ENCODE measurements at places on chromosomes 5 and 9.

GRCh38 chr9:72396247-72397091 lies 31.5 kb upstream of the ZFAND5 start:
- DNase-seq = no peak

GRCh38 chr5:38613992-38614836 lies 57.8 kb upstream of the LIFR start:
- DNase-seq = no peak

- no peak for DNase-seq
These were observed 706.6 kb downstream of the EFNA5 start for GRCh38 chr5:106964132-106964531.

DNA sequence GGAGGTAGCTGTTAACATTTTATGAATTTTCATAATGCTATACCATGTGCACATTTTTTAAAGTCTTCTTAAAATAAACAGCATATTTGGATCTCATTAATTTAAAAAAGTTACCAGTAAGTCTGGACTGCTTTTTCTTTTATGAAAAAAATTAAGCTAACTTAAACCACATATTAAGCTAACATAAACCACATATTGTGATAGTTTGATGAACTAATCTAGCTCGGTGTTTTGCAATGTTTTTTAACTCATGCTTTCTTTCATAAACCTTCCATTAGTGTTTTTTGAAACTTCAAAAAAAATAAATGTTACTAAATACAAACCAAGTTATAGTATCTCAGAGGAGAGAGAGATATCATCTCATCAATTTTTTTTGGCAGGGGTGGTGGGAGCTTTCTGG lies 26.5 kb downstream of the POLK start:
- no peak for DNase-seq

DNA sequence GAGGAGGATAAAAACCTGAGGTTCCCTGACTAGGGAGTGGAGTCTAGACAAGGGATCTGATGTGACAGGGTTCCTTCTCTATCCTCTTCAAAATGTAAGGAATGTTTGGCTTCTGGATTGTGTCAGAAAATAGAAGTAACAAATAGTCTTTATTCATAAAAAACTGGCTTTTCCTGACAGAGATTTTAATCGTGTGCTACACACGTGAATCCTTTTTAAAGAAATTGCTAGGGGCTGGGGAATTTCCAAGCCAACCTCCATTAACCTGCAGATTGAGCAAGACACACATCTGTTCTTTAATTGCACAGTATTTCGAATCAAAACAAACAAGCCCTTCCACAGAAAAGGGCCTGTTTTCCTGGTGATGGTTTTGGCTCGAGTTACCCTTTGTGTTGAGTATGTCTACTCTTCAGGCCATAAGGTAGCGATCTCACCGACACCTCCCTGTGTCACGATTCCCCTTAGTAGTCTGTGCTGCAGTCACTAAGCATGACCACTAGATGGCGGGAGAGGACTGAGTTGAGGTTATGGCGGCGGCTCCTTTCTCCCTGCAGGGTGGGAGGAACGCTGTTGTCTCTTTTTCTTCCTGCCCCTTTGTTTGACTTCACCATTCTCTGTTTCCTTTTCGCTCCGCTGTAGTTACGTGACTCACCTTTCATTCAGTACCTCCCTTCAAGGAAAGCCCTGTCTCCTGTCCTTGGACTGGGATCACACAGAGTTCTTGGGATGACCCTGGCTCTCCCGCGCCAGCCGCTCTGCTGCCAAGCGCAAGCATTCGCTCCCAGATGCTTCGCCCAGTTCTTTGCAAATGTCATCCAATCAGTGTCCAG lies 137.1 kb upstream of the SLC24A2 start:
- peak; percentile 71 for DNase-seq
